ENCODE measurements at places on chromosomes 1 and 21. TPM values are rescaled to one million over a fixed set of nuclear protein-coding genes. Genes with fewer than 3 reads are reported as not detected.

The PTGS2 gene
- polyA plus RNA-seq, result not detected

The LIN9 gene
- 3.5 TPM for polyA plus RNA-seq

The KCND3 gene
- not detected for polyA plus RNA-seq

The TSPAN2 gene
- polyA plus RNA-seq, result 7.1 TPM

The IGSF3 gene
- polyA plus RNA-seq, result not detected

The SPRR1A gene
- polyA plus RNA-seq, result not detected
